ENCODE measurements at places on chromosomes 2 and 18.

DNA sequence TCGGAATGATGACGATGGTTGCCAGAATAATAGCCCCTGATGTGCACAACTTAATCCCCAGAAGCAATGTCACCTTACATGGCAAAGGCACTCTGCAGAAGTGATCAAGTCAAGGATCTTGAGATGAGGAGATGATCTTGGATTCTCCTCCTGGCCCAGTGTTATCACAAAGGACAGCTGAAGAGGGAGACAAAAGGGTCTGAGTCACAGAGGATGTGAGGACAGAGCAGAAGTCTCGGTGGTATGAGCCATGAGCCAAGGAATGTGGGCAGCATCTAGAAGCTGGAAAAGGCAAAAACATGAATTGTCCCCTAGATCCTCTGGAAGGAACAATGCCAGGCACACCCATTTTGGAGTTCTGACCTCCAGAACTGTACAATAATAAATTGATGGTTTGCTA is 358.5 kb downstream of the MYCN start:
- no peak for DNase-seq

GRCh38 chr2:119485336-119486110 is 38.8 kb downstream of the SCTR start:
- DNase-seq, result no peak

GRCh38 chr2:38353402-38353801 is 23.7 kb downstream of the ATL2 start:
- no peak for DNase-seq

DNA sequence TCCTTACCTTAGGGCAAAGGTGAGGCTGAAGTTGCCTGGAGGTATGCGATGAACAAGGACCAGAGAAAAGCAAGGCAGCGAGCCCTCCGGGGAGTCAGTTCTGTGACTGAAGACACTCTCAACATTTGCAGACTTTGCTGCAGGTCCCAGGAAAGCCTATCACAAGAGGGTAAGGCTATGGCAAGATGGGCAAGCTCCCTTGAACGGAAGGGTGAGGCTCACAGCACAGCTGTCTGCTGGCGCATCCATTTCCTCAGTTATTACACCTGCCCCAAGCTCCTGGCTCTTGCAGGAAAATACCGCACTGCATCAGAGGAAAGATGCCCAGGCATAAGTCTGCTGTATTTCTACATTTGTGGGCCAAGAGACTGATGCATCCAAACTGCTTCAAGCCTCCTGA is 141.4 kb downstream of the BCL11A start:
- DNase-seq, result no peak
